ENCODE measurements at places on chromosomes 4 and X. TPM values are rescaled to one million over a fixed set of nuclear protein-coding genes. Genes with fewer than 3 reads are reported as not detected.

GRIPAP1 gene
- 17.0 TPM for total RNA-seq

APLN gene
- total RNA-seq, result 237 TPM

STX18 gene
- 22.5 TPM for total RNA-seq

GPRASP2 gene
- 13.1 TPM for total RNA-seq

HPGD gene
- not detected for total RNA-seq

ENPP6 gene
- not detected for total RNA-seq

PPEF2 gene
- total RNA-seq, result not detected

LPAR4 gene
- not detected for total RNA-seq

GNRHR gene
- not detected for total RNA-seq

CCDC110 gene
- 0.19 TPM for total RNA-seq

IL2 gene
- total RNA-seq, result not detected

UGT8 gene
- not detected for total RNA-seq

ODAM gene
- total RNA-seq, result not detected

CYTL1 gene
- total RNA-seq, result 101 TPM

IL1RAPL1 gene
- total RNA-seq, result 0.29 TPM

VSIG4 gene
- not detected for total RNA-seq

XAGE2 gene
- total RNA-seq, result not detected

DNAAF6 gene
- not detected for total RNA-seq

CXorf65 gene
- not detected for total RNA-seq

SYP gene
- under 0.01 TPM for total RNA-seq

GPR119 gene
- total RNA-seq, result not detected

CXCL9 gene
- total RNA-seq, result not detected

GAGE12E gene
- total RNA-seq, result not detected

SPANXD gene
- not detected for total RNA-seq

PRPS2 gene
- 26.9 TPM for total RNA-seq

F8A3 gene
- 3.9 TPM for total RNA-seq

OPRPN gene
- total RNA-seq, result not detected

ADH1C gene
- not detected for total RNA-seq

SMIM14 gene
- total RNA-seq, result 17.3 TPM

CC2D2A gene
- total RNA-seq, result 16.3 TPM

HPRT1 gene
- 7.5 TPM for total RNA-seq

SEPSECS gene
- total RNA-seq, result 7.2 TPM

AKAP4 gene
- total RNA-seq, result under 0.01 TPM

PI4K2B gene
- 31.0 TPM for total RNA-seq

Data from vein endothelial cell (primary cell).